ENCODE measurements at places on chromosomes 13 and 19.
A peak's percentile ranks its signal among the peaks of the same experiment; 100 is the strongest.

DNA sequence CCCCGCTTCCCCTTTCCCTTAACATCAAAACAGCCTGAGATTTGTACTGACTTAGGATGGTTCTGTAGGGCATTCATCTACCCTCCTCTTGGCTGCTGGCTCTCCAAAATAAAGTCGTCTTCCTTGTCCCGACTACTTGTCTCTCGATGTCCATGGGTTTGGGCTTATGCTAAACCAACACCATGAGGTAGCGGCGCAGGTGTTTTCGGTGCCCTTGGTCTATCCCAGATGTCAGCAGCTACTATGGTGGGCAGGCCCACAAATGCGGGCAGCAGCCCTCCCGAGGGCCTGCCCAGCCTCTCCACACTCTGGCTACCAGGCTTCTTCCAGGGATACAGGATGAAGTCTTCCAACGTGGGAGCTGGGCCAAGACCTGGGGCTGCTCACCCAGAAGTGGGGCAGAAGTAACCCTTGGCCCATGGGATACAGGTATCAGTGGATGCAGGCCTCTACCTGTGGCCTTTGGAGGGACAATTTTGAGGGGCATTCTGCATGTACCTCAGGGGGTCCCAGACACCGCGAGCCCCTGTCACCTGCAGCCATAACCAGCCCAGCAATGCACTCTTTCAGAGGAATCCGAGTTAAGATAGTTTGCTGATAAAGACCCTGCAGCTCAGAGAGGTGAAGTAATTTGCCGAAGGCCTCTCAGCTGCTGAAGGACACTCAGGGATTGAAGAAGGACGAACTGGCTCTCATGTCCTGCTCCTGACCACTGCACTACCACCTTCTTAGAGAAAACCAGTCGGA is 47.8 kb upstream of the VSTM2B start:
- DNase-seq: no peak

- DNase-seq: no peak
Observed at GRCh38 chr13:29187584-29187983, 367.4 kb downstream of the MTUS2 start.

DNA sequence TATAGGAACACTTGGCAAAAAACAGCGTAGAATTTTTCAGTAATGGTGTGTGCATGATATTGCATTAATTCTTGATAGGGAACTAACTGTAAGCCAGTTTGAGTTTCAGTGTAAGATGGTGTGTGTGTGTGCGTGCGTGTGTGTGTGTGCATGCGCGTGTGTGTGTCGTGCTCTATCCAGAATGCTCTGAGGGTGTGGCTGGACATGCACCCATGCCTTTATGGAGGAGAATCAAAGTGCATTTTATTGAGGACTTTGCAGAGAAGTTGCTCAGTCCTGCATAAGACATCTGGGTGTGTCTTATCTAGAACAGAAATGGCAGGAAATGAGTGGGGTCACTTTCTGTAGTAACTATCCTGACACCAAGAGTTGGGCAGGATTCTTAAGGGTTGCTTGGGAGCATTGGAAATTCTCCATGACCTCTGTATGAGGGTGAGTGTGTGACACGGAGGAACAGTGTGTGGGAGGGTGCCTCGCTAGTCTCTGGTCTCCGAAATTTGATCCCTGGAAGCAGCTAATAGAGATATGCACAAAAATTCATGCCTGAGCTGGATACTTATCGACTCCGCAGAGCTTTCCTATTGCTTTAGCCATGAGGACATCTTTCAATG is 252.2 kb downstream of the TSHZ3 start:
- DNase-seq: no peak

DNA sequence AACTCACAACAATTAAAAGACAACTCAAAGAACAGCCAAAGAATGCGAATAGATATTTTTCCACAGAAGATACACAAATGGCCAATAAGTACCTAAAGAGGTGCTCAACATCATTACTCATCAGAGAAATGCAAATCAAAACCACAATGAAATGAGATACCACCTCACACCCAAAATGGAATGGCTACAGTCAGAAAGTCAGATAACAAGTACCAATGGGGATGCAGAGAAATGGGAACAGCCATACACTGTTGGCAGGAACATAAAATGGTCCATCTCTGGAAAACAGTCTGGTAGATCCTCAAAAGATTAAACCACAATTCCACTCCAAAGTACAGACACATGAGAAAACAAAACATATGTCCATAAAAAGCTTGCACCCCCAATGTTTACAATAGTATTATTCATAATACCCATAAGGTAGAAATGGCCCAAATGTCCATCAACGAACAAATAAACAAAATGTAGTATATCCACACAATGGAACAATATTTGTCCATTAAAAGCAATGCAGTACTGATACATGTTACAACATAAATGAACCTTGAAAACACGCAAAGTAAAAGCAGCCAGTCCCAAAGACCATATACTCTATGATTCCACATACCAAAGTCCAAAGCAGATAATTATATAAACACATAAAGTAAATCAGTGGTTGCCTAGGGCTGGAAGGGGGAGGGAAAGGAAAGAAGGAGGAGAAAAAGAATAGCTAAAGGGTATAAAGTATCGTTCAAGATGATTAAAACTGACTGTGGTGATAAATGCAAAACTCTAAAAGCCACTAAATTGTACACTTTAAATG is 19.6 kb downstream of the USP12 start:
- peak; percentile 26 for DNase-seq

DNA sequence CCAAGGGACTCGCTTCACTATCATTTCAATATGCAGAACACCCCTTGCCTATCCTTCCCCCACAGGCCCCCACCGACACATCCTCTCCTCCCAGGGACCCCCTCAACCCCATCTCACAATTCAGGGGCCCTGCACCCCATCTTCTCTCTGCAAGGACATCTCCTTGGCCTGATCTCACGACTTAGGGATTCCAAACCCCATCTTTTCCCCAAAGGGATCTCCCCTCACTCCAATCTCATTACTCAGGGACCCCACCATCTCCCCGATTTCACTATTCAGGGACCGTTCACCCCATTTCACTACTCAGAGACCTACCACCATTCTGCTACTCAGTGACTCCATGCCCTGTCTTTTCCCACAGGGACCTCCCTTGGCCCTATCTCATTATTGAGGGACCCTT is 1.4 kb downstream of the MAP2K2 start:
- no peak for DNase-seq

DNA sequence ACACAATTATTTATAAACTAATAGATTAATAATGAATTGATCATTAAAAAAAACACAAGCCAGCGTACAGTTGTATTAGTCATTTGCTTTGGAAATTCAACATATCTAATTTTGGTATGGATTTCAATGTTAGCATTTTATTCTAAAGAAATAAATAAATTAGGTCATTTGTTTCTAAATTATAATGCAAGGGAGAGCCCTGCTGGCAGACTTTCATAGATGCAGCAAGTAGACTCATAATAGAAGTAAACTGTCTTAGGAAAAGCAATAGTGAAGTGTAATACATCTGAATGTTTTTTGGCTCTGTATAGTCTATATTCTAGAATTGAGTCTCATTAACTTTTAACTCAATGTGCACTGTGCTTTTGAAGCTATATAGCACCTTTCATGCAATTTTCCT is 982.4 kb upstream of the MIR17HG start:
- DNase-seq: no peak

DNA sequence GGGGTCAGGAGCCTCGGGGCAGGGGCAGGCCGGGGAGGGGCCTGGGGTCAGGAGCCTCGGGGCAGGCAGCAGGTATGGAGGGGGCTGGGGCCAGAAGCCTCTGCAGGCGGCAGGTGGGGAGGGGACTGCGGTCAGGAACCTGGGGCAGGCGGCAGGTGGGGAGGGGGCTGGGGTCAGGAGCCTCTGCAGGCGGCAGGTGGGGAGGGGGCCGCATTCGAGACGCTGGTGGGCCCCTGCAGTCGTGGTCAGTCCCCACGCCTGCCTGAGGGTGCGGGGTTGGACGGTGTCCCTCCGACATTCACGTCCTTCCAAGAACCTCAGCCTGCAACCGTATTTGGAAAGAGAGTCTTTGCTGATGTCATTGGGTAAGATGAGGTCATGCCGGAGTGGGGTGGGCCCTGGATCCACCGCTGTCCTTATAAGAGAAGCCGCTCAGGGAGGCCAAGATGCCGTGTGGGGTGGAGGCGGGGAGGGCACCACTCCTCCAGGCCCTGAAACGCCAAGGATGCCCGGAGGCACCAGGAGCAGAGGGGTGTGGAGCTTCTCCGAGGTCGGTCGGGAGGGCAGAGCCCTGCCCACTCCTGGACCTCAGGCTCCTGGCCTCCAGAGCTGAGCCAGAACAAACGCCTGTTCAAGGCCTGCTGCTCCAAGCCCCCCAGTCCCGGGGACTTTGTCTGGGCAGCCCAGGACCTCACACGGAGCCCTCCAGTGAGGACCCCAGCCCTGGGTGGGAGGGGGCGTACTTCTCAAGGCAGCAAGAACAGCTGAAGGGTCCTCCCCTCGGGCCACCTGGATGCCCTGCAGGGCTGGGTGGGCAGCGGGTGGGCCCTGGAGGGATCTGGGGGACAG is 30.1 kb downstream of the PIP5K1C start:
- DNase-seq: peak; percentile 30

GRCh38 chr13:100602493-100603111 is 14.0 kb upstream of the GGACT start:
- DNase-seq: no peak

DNA sequence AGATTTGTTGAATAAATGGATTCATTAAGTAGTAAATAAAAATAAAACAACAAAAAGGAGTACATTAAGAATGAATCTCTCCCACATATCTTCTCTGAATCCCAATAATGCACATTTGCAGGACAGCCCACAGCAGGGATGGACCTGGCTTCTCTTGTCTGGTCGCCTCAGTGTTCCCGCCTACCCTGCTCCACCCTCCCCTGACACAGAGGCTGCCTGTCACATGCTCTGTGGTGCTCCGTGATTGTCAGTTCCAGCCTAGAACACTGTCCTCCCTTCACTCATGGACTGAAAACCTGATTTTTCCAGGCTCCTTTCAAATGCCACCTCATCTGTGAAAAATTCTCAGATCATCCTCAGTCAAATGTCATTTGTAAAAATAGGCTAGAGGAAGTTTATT is 94.5 kb upstream of the GPR12 start:
- no peak for DNase-seq

- DNase-seq: no peak
Observed at GRCh38 chr13:76756451-76756850, 129.8 kb downstream of the KCTD12 start.

DNA sequence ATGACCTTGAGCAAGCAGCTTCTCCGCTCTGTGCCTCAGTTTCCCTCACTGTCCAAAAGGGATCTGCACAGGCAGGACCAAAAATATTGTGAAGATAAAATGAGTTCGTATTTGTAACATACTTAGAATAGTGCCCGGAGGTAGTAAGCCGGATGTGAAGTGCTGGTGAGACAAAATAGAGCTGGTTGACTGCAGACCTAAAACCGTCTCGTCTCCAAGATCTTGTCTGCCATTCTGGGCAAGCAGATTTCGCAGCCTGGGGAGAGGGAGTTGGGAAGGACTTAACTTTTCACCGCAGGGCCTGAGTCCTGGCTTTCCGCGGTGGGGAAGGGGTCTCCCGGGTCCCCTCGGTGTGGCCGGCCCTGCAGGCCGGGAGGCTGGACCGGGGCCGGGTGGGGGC is 8.2 kb upstream of the BBC3 start:
- no peak for DNase-seq

- DNase-seq: peak; percentile 46
Observed at GRCh38 chr19:42252365-42253244, 2.3 kb downstream of the ERF start.

GRCh38 chr13:97125810-97126738 is 96.1 kb upstream of the MBNL2 start:
- no peak for DNase-seq

DNA sequence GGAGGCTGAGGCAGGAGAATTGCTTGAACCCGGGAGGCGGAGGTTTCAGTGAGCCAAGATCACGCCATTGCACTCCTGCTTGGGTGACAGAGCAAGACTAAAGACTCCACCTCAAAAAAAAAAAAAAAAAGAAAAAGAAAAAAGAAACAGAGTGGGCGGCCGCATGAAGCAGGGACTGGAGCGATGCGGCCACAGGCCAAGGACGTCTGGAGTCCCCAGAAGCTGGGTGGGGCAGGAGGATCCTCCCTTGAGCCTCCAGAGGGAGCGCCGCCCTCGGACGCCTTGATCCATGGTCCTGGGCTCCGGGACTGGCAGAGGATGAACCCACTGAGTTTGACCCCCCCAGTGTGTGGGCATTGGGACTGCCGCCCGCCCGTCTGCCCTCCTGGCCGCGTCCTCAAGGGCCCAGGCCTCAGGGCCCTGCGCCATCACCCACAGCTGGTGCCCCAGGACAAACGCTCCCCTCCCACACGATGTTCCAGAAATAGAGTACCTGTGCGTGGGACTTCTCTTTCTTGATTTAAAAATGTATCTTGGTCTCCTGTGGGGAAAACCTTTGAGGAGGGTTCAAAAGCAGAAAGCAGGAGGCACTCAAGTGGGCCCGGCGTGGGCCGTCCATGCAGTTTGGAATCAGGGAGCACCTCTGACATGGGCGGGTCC is 15.5 kb downstream of the BTBD2 start:
- DNase-seq: no peak

DNA sequence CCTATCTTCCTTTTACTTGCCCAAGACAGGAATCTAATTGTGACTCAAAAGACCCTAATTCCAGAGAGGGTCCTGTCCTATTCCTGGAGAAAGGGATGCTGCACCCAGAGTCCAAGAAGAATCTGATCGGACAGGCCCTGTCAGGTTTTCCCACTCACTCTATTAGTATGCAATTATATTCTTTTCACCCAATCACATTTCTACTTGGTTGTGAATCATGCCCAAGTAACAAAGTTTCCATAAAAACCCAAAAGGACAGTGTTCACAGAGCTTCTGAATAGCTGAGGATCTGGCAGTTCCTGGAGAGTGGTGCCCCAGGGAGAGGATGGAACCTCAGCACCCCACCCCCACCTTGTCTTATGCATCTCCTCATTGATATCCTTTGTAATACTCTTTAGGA is 135.3 kb upstream of the SLITRK5 start:
- no peak for DNase-seq

DNA sequence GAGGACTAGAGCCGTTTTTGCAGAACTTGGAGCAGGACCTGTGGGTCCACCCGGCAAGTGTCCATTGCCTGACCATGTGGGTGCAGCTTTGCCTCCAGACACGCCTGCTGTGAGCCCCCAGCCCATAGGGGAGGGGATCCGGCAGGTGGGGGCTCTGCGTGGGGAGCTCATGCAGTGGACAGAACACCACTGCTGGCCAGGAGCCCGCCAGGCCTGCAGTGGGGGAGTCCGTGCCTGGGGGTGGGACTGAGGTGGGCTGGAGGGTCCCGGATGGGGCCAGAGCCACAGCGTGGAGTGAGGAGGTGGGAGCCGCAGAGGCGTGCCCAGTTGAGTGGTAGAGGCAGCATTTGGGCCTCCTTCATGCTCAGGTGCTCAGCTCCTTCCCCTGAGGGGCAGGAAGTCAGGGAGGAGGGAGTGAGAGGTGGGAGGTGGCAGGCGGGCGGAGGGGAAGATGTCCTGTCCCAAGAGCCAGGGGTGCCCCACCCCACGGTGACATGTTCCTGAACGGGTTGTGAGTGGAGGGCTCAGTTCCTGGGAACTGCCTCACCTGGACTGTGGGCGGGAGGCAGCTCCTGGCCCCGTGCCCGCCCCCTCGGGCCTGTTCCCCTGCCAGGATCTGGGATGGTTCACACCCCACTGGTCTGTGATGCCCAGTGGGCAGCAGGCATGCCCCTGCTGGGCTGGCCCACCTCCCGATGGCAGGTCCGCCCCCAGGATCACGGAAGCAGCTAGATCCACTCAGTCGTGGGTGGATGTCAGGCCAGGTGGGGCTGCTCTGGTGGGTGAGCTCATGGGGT is 8.8 kb downstream of the ADAT3 start:
- no peak for DNase-seq

GRCh38 chr13:30721936-30722335 is 13.4 kb upstream of the ALOX5AP start:
- DNase-seq: no peak

All from hematopoietic multipotent progenitor cell treated with erythropoietin and hydrocortisone succinate and interleukin-3 and kit ligand, for 6 days (in vitro differentiated cells).